ENCODE measurements at places on chromosomes 5 and 9. TPM values are rescaled to one million over a fixed set of nuclear protein-coding genes. Genes with fewer than 3 reads are reported as not detected.

GRCh38 chr5:142888469-142889085, 118.4 kb downstream of the ARHGAP26 start:
- DNase-seq: no peak

The DOK3 gene
- 2.2 TPM for total RNA-seq

The ZFP2 gene
- total RNA-seq: 0.24 TPM

The SNAPC4 gene
- total RNA-seq: 9.6 TPM

The ANKRD31 gene
- 0.10 TPM for total RNA-seq

GRCh38 chr9:124350494-124351263, 64.6 kb downstream of the PSMB7 start:
- no peak for DNase-seq

DNA sequence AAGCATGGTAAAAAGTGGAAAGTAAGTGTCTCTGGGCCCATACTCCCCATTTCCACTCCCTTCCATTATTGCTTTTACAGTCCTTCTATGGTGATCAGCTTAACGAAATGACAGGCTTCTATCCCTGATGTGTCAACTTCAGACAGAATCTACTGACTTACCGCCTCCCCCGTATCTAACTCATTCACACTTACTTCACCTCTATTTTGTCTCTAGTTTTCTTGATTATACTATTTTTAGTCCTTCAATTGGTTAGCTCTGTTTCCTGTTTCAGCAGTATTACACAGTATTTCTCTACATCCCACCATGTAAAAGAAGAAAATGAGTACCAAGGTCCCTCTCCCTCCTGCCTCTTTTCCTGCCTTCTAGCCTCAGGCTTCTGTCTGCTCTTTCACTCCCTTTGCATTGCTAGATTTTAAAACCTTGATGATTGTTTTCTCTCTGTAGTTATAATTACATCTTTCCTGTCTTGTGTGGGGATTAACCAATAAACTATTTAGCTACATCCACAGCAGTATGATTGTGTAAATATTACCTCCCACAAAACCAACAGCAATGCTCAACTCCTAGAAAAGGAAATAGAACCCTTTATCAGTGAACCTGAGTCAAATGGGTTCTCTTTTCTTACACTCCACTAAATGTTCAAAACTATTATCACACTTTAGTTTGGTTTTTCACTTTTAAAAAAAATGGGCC, 53.4 kb downstream of the GNAQ start:
- no peak for DNase-seq

The CCDC180 gene
- 0.54 TPM for total RNA-seq

The ZNF483 gene
- total RNA-seq: 1.8 TPM

DNA sequence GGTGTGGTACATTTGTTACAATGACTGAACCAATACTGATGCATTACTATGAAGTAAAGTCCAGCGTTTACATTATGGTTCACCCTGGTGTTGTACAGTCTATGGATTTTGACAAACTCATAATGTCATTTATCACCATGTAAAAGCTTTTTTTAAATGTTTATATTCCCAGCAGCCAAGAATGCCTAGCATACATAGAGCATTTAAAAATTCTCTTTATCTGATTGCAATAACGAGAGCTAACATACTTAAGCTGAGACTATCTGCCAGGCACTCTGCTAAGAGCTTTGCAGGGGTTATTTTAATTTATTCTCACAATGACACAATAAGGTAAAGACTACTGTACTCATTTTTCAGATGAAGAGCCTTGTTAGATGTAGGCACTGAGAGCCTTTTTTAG, 24.1 kb downstream of the PRDM6 start:
- DNase-seq: no peak

- DNase-seq: peak; percentile 11
Observed at GRCh38 chr5:113922343-113922742, 408.8 kb downstream of the YTHDC2 start.

The HTR4 gene
- total RNA-seq: not detected

The LCN1 gene
- not detected for total RNA-seq

GRCh38 chr9:95048225-95049087, 269.1 kb downstream of the FANCC start:
- no peak for DNase-seq

The SHB gene
- 19.0 TPM for total RNA-seq

The CDH18 gene
- total RNA-seq: 0.10 TPM

DNA sequence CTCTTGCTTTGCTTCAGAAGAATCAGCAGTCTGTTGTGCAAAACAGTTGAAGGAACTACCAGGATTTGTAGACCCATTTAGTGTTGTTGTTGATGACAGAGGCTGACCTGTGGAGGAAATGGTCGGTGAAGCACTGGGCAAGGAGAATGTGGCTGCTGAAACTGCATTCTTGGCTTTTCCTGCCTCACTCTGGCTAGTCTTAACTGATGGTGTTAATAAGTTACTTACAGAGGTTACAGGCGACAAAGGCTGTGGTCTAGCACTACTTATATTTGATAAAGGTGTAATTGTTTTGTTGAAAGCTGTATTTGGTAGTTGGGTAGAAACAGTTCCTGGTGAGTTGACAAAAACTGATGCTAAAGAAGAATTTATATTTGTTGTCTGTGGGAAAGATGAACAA, 31.5 kb downstream of the MLANA start:
- no peak for DNase-seq

DNA sequence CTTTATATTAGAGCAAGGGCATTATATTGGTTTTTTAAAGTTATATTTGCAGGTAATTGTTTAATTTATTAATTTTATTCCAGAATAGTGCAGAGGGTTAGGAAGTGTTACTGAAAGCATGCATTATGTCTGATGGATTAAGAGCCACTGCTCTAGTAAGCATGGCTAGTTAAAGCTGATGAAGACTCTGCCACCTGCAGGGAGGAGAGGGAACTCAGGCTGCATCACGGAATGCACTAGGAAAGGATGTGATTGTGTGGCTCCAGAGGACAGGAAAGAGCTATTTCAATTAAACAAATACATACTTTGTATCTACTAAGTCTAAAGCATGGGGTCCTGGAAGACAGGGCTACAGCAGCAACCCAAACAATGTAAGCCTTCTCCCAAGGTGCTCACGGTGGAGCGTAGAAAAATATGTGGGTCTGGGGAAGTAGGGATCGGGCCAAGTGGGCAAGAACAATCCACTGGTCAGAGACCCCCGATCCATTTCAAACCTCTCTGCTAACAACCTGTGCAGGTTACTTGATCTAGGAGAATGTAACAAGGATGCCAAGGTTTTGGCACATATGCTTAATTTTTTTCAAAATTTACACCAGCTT, 15.3 kb upstream of the GRXCR2 start:
- peak; percentile 11 for DNase-seq

GRCh38 chr5:126587551-126588390, 7.2 kb downstream of the ALDH7A1 start:
- DNase-seq: no peak

GRCh38 chr5:96999856-97000255, 64.0 kb downstream of the LNPEP start:
- no peak for DNase-seq

DNA sequence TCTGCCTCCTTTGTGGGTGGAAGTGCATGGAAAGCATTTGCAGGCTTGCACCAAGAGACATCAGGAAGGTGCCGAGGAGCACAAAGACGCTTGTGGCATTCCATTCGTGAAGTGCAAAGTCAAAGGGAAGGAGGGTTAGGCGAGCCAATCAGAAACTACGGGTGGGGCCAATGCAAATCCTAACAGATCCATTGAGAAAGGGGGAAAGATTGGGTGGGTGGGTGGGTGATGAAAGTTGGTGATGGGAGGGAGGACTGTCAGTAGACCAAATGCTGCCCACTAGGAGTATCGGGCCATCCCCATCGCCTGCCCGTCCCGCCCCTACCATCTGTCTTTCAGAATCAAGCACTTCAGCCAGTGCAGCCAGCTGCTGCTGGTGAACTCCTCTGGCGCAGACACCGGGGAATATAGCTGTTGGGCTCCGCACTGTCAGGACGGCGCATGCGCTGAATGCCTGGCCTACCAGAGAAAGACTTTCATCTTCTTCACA, 17.1 kb upstream of the ANXA6 start:
- no peak for DNase-seq

The ALDOB gene
- total RNA-seq: not detected

GRCh38 chr5:149472399-149472798, 78.8 kb downstream of the CSNK1A1 start:
- DNase-seq: no peak

The SVEP1 gene
- not detected for total RNA-seq

GRCh38 chr5:12662545-12663314, 758.5 kb upstream of the CTNND2 start:
- DNase-seq: no peak

GRCh38 chr5:107472620-107473064, 198.1 kb downstream of the EFNA5 start:
- DNase-seq: no peak

DNA sequence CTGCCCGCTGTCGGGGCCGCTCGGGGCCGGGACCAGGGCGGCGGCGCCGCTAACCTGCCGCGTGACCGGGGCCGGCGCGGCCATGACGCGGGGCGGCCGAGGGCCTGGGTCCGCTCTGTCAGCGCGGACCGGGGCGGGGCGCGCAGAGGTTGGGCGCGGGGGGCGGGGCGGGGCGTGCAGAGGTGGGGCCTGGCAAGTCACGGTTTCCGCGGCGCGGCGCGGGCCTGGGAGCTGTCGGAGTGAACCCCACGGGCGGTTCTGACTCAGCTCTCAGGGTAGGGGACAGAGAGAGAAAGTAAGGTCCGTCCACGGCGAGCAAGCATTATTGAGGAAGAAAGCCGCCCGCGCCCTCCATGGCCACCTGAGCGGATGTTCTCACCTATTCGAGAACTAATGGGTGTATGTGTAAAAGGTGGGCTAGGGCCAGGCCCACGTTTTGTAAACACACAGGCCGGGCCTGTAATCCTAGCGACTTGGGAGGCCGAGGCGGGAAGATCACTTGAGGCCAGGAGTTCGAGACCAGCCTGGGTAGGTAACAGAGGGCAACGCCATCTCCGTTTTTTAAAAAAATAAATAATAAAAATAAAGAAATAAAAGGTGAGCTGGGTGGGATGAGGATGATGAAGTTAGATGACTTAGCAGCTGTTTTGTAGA, at the start of gene PRXL2C:
Gene PRXL2C (minus strand): TSS at position 120 of the 654 bp plus-strand sequence. CDS start 36 bp downstream, at position 84.
- DNase-seq: peak; percentile 23

The EIF4EBP3 gene
- total RNA-seq: 2.5 TPM

- no peak for DNase-seq
Observed at GRCh38 chr9:130682421-130683121, 11.0 kb upstream of the EXOSC2 start.

DNA sequence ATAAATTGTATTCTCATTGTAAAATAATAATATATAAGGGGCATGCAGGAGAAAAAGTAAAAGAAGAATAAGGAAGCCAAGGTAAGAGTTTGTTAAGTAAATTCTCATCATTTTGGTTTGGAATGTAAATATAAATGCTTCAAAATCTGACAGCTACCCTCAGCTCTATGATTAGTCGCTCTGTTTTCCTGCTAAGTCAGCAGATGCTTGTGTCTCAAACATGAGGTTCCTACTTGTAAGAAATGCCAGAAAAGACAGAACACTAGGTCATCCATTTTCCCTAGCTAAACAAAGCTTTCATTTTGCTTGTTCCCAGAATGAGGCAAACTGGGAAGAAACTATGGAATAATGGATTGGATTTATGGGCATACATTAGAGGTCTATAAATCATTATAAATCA, 293.1 kb downstream of the DMRTA1 start:
- DNase-seq: no peak

- no peak for DNase-seq
Observed at GRCh38 chr9:76996700-76997099, 22.8 kb upstream of the FOXB2 start.

The KDM4C gene
- 12.2 TPM for total RNA-seq

The SPATA31E1 gene
- not detected for total RNA-seq

- no peak for DNase-seq
Observed at GRCh38 chr5:81785322-81785721, 34.4 kb upstream of the SSBP2 start.

DNA sequence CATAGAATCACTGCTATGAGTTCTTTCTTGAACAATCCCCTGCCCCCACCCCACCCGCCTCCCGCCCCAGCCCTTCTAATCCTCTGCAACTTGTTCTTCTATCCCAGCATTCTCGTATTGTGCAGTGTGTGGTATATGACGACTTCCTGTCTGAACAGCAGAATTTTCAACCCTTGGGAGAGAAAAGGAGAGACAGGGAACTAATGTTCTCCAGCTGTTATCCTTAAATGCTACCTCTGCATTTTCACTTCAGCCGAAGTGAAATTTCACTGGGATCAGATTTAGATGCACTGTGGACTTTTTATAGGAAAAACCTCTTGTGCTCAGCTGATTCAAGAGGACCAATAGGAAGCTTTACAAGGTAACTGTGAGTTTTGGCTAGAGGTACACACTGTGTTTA, 2.2 kb downstream of the FBXL7 start:
- DNase-seq: no peak

DNA sequence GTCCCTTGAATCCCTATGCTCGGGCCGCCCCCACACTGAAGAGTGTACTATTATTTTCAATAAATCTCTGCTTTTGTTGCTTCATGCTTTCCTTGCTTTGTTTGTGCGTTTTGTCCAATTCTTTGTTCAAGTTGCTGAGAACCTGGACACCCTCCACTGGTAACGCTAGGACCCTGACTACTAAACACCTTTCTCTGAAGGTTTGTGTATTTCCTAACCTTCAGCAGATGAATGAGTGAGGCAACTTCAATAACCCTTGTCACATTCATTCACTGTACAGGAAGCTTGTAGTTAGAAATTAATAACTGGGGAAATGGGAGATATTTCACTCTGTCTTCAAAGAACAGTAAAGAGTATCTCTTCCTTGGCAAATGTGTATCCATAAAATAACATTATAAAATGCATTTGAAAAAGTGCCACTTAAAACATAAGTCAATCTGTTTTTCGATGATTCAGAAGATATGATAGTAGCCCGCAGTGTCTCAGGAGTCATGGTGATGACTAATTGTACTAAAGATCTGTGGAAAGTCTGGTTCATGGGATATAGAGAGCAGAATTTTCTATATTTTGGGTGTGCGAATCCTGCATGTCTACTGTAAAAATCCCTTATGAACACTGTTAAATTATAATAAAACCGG, 43.2 kb upstream of the ANKH start:
- no peak for DNase-seq

- DNase-seq: no peak
Observed at GRCh38 chr5:144451187-144451973, 280.7 kb downstream of the KCTD16 start.

GRCh38 chr5:38420691-38421390, 135.6 kb downstream of the LIFR start:
- peak; percentile 33 for DNase-seq

Measured in foreskin keratinocyte (primary cell).